Stimulated activated CD4-positive, alpha-beta T cell treated with anti-CD3 and anti-CD28 coated beads, TNF-alpha, amount 100 ng/mL, for 1 hour (primary cell): ENCODE measurements at places on chromosomes 1 and 21.

DNA sequence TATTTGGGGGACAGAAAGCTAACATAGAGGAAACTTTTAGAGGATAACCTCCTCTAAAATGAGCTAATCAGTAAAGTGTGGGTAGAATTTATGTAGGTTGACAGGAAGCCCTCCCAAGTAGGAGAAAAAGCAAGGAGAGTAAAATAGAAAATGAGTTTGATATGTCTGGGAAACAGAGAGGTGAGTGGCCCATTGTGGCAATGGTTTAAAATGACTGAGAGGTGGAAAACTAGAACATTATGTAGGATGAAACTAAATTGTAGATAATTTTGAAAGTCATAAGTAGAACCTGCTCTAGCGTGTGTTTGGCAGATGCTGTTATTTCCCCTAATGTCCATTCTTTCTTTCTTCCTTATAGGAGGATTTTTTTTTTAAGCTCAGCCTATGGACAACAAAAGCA is 8.5 kb upstream of the LPGAT1 start:
- no peak for DNase-seq

GRCh38 chr1:75492011-75492410 is 118.9 kb downstream of the SLC44A5 start:
- no peak for DNase-seq

DNA sequence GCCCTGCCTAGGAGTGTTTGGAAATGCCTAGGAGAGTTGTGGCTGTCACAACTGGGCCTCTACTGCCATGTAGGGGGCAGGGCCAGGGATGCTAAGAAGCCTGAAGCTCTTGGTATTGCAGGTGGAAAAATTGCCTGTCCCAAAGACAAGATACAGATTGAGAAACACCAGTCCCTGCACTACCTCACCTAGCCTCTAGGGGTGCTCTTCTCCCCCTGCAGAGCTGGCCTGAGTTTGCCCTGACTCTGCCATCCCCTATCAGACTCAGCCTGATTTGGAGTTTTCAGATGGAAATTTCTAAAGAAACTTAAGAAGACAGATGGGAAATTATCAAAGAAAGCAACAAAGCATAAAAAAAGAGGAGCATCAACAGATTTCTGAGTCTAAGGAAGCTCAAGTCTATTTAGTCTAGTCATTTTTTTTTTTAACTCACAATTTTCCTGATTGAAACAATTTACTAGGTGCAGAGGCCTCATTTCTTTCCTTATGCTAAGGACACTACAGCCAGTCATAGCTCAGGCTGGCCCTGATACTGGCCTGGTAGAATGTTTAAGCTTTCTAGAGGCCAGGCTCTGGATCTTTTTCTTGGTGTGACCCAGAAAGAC is 61.4 kb upstream of the LRRN2 start:
- no peak for DNase-seq

DNA sequence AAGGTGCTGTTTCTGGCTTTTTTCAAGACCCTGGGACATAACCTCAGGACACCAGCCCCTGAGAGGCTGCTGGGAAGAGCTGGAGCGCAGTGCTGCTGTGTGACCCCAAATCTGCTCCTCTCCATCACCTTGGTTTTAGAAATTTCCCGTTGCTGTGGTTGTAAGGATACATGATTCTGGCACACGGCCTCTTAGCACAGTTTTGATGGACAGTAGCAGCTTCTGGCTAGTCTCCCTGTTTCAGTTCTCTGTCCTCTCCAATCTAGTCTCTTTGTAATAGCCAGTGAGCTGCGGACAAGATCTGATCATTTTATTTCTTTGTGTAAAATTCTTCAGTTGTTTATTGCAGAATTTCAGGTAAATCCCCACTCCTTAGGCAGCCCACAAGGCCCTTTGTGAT is 3.1 kb downstream of the CLIC6 start:
- no peak for DNase-seq

DNA sequence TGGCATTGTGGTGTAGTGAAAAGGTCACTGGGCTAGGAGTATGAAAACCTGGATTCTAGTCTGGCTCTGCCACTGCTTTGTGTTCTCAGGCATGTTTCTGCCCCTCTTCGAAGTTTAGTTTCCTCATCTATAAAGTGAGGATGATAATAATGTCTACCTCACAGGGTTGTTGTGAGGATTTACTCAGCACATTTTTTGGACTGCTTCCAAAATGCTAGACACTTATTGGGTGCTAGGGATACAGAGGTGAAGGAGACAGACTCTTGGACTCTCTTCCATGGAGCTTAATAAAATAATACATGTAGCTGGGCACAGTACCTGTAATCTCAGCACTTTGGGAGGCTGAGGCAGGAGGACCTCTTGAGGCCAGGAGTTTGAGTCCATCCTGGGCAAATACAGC is 3.6 kb downstream of the KIF2C start:
- DNase-seq, result no peak

GRCh38 chr1:19450811-19451515 is 34.4 kb downstream of the CAPZB start:
- DNase-seq, result no peak

DNA sequence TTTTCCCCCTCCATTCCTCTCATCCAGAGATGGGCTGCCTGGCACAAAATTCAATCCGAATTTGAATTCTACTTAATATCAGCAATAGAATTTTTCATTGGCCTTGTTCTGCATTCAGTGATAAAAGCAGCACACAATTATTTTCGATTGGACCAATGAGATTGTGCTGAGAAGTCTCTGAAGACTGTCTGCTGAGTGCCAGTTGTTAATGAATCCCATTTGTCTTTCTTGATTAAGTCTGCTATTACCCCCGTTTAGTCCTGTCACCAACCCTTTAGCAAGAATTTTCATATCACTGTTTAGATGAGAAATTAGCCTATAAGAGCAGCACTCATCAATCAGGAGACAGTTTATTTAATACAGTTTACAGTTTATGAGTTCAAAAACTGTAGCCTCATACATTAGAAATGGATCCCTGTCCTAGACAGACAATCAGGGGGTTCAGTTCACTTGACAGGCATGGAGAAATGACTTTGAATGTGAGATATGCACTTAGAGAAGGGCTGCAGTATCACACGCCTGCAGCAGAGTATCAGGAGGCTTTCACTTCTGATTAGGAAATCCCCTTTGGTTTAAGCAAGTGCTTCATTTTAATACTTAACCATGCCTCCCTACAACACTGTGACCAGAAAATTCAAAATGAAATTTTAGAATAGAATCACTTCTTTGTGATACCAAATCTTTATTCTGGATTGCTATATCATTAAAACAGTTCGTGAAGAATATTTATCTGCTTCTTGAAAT is 304.7 kb upstream of the PTBP2 start:
- DNase-seq, result no peak

GRCh38 chr1:160460683-160461287 is 60.4 kb downstream of the VANGL2 start:
- no peak for DNase-seq

- DNase-seq, result no peak
These were observed 17.7 kb upstream of the RGS16 start for GRCh38 chr1:182621906-182622305.
